ENCODE measurements at places on chromosomes 6 and 20.

DNA sequence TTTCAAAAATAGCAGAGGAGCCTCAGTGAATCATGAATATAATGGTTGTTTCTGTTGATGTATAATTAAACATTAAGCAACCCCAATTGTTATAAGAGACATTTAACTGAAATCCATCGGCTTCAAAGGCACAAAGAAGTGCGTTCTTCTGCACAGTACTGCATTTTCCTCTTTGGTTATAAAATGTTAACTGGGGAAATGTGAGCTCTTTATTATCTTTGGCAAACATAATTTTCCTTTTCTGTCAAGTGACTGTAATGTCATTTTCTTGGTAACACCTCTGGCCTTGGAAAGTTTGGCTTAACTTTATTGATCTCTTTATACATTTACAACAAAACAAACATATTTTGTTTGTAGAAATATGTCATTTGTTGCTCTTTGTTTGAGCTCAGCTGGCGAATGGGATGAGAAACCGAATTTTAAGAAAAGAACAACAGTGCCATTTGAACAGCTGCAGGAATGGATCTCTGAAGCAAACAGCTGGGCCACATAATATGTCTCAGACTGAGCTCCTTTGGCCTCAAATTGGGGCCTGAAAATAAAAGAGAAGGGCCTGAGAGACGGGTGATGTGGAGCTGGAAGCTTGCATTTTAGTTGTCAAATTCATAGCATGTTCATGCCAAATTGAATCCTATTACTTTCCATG lies 427.0 kb upstream of the SPTLC3 start:
- no peak for DNase-seq

DNA sequence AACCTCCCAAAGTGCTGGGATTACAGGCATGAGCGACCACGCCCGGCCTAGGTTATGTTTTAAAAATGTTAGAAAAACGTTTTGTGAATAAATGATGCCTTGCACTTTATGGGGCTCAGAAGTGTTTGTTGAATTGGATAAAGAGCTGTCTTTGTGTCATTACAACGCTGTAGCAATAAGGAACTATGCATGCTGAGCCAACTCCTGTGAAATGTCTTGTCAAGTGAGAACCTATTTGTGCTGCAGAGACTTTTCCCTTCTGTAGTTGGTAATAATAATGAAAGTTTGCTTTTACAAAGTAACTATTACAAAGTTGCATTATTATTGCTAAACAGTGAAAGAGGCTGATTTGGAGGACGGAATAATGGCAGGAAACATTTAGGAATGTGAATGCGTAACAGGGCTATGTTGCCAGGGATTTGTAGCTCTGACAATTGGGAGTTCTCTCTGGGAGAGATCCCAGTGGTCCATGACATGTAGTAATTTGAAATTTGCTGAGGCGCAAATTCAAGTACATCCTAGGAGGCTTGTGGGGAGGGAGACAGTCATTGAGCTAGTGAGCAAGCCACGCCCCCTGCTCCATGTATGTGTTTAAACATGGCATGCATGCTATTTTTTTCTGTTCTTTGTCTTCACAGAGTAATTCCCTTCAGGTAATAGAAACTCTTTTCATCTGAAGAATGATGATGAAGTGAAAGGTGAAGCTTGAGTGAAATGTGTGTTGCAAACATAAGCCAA lies 16.8 kb upstream of the BICRAL start:
- no peak for DNase-seq

GRCh38 chr20:46984405-46984804 lies 89.8 kb downstream of the EYA2 start:
- no peak for DNase-seq

DNA sequence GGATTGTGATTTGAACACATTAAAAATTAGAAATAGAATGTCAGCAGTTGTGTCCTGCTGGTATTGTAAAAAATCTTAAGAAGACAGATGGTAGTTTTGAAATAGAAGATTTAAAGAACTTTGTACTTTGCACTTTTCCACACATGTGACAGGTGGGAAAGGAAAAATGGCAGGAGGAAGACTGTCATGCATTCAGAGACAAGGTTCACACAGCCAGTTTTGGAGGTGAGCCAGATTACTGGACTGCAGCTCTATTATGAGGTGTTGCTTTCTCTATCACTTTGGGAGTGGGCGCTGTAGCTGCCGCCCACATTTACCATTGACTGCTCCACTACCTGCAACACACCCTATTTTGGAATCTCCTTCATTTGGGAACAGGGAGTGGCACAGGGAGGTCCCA lies 12.1 kb upstream of the NDUFAF4 start:
- DNase-seq, result no peak

GRCh38 chr20:58741384-58741783 lies 48.8 kb downstream of the NPEPL1 start:
- DNase-seq, result no peak

DNA sequence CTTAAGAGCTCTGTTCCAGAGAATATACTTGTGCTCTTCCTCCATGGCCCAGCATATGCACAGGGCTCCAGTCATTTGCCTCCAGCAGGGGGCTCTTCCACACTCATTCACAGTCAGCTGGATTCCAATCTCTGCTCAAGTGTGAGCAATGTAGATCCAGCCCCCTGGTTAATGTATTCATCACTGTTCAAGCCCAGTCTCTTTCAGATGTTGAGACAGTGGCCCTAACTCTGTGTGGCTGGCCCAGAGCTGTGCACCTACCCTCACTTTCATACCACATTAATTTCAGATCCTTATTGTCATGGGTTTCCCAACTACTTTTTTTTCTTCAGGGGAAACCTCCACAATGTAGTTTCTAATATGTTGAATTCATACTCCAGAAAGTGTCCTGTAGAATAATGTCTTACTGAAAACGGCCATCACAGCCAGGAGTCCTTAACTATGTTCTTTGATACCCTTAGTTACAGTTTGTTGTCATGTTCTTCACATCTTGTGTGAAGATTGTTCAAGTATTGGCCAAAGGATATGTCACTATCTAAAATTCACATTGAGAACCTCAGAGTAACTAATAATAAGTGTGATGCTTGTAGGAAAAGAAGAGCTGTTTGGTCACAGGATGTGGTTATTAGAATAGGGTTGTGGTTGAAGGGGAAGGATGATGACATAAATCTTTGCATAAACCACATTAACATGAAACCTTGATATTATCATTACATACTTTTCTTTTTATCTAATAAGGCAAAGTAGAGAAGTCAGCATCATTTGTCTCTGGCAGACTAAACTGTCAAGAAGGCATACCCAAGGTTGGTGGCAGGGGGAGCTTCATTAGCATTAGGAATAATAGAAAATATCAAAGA lies 14.4 kb upstream of the HLA-DQA1 start:
- DNase-seq, result peak; percentile 9

DNA sequence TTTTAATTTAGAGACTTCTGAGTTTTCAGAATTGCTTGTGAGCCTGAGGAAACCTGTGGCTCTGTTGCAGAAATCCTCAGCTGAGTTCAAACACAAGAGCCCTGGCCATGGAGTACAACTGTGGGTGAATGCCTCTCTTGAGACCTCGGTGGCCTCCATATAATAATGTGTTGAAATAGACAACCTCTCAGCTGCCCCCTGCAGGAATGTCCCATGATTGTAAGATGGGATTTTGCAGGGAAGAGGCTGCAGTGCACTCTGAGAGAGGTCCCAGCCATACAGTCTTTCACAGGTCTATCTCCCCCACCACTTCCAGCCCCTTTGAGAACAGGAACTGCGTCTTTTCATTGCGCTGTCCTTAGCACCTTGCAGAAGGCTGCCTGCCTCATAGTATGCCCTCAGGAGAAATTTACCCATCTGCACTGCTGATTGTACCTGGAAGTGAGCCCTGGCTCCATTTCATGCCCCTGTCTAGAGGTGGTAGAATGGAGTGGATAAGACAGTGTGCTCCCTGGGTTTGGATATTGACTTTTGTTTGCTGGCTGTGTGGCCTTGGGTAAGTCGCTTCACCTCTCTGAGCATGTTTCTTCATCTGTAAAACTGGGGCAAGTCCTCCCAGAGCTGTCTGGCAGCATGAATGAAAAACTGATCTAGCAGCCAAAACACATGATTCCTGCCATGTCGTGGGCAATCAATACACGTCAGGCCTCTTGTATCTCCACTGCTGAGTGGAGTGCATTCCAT lies 16.8 kb upstream of the CDH22 start:
- DNase-seq, result peak; percentile 31

- no peak for DNase-seq
These were observed 9.7 kb downstream of the BTN3A1 start for GRCh38 chr6:26411751-26412150.

DNA sequence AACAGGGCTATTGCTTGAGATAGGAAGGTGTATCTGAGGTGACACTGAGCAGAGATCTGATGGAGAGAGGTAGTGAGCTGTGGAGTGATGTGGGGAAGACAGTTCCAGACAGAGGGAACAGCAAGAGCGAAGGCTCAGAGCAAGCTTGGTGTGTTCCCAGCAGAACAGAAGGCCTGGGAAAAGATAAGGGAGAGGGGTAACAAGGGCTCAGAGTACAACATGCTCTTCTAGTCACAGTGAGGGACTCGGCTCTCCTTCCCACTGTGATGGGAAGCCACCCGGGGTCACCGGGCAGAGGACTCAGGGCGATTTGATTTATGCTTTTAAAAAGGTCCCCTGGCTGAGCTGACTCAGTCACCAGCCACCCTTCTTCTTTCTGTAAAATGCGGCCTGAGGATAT lies 33.7 kb downstream of the CAP2 start:
- no peak for DNase-seq

GRCh38 chr6:68108233-68108835 lies 526.7 kb upstream of the ADGRB3 start:
- no peak for DNase-seq

DNA sequence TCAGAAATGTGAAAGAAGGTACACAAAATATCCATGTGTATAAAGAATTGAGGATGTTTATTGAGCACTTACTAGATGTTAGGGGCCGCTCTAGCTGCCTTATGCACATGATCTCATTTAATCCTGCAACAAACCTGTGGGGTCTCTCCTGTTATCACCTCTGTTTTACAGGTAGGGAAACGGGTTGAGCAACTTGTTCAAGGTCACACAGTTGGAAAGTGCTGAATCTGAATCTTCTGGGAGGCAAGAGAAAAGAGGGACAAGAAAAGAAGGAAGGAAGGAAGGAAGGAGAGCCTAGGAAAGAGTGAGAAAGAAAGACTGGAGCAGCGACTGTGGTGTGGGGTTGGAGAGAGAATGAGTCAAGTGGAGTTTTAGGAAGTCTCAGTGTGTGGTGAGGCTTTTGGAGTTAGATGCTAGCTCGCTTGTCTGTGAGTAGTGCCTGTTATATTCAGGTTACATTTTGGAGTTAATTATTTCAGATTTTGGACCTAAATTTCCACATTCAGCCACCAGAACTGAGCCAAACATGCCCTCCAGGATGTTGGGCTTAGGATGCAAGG lies 7.7 kb downstream of the CLPSL1 start:
- DNase-seq, result no peak

DNA sequence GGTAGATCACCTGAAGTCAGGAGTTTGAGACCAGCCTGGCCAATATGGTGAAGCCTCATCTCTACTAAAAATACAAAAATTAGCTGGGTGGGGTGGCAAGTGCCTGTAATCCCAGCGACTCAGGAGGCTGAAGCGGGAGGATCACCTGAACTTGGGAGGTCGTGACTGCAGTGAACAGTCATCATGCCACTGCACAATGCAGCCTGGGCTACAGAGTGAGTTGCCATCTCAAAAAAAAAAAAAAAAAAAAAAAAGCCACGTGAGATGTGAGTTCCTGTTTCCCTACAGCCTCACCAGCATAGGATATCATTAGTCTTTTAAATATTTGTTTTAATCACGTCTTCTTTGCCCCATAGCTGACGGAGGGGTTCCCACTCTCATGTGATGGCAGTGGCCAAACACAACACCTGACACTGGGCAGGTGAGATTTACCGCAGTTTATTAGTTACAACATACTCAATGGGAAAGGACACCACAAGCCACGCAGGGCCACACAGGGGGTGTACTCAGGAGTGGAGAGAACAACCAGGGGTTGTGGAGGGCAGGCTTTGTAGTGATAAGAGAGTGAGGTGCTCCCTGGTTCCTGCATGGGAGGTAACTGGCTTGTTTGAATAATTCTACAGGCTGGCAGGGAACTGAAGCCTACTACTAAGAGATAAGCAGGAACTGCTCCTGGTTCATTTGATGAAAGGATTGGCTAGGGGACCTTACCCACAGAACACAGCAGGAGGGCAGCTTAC lies 4.6 kb upstream of the LZTS3 start:
- no peak for DNase-seq

DNA sequence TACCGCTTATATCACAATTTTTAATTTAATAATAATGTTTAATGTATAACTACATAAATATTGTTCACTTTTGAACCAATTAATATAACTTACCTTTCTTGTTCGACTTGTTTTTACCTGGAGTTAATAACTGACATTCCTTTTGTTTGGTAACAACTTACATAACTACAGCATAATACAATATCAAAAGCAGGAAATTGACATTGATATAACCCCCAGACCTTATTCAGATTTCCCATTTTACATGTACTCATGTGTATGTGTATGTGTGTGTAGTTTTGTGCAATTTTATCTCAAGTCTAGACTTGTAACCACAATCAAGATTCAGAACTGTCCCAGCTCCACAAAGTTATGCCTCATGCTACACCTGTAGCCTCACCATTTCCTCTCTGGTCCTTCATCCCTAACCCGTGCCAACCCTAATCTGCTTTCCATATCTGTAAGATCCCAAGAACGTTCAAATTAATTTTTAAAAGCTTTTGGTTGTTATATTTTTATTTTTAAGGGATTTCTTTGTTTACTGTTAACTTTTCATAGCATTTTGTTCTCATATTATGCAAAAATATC lies 190.6 kb downstream of the MANEA start:
- DNase-seq, result no peak

GRCh38 chr6:163455552-163455951 lies 41.0 kb downstream of the QKI start:
- no peak for DNase-seq

- DNase-seq, result peak; percentile 93
These were observed 18.8 kb downstream of the MRAP2 start for GRCh38 chr6:84052204-84052882.

DNA sequence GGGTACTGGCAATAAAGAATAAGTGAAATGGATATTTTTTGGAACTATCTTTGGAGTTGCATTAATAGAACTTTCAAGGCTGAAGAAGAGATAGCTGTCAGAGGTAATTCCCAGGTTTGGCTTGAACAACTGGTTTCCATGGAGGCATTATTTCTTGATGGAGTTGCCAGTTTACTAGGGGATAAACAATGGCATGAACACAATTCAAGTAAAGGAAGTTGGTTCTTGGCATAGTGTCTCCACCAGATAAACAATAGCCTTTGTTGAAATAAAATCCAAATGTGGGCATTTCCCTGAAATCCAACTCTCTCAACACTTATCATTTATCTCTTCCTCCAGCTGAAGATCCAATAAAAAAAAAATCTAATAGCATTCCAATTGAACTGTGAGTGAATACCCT lies 454.9 kb downstream of the C6orf118 start:
- DNase-seq, result no peak

DNA sequence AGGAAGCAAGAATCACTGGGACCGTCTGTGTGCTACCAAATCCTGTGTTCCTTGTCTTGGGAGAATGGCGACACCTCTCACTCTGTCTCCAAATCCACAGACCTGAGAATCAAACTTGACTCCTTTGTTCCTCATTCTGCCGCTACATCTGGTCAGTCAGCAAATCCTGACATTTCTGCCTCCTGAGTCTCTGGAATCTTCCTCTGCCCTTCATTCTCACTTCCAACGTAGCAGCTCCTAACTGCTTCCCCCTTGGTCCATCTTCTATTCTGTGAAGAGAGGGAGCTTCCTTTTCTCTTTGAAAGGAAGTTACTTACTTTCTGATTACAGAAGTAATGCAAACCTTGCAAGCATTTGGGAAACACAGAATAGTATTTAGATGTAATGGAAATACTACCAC lies 37.7 kb downstream of the SYTL3 start:
- no peak for DNase-seq

All from NCI-H2171 treated with DMSO at 0.1 percent for 48 hours (cell line).